Fibroblast of villous mesenchyme (primary cell): ENCODE measurements at places on chromosomes 5 and 9. TPM values are rescaled to one million over a fixed set of nuclear protein-coding genes. Genes with fewer than 3 reads are reported as not detected.

Gene IPPK
- total RNA-seq = 10.4 and 10.6 TPM in 2 replicates

- peak; percentile 60 for DNase-seq
Measured at GRCh38 chr5:109329333-109330237, 80.2 kb downstream of the PJA2 start.

GRCh38 chr9:87107072-87107471, 159.8 kb upstream of the GAS1 start:
- no peak for DNase-seq

DNA sequence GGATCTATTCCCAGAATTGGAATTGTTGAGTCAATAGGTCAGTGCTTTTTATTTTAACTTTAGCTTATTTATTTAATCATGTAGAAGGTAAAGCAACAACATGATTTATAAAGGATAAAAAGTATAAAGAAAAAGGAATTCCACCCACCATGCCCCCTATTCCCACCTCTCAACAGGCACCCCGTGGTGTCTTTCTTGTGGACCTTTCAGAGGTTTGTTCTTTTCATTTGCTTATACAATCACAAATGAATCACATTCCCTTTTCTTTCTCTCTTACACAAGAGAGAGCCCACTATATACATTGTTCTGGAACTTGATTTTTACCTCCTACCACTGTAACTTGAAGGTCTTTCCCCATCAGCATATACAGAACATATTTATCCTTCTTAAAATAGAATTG, 37.2 kb upstream of the SMIM32 start:
- no peak for DNase-seq

GRCh38 chr9:107794259-107794658, 304.7 kb upstream of the KLF4 start:
- DNase-seq = peak; percentile 58

GRCh38 chr9:14063756-14064155, 250.2 kb downstream of the NFIB start:
- DNase-seq = no peak

- peak; percentile 82 for DNase-seq
Measured at GRCh38 chr9:91423785-91424402, at the start of gene NFIL3. TSS of gene NFIL3 (minus strand) at chr9:91423832. CDS start at chr9:91410734, 13,098 bp downstream.

- no peak for DNase-seq
Measured at GRCh38 chr5:170362102-170362501, 27.1 kb downstream of the KCNMB1 start.

Gene PCDHA4
- 0.32 and 0.43 TPM in 2 replicates for total RNA-seq

DNA sequence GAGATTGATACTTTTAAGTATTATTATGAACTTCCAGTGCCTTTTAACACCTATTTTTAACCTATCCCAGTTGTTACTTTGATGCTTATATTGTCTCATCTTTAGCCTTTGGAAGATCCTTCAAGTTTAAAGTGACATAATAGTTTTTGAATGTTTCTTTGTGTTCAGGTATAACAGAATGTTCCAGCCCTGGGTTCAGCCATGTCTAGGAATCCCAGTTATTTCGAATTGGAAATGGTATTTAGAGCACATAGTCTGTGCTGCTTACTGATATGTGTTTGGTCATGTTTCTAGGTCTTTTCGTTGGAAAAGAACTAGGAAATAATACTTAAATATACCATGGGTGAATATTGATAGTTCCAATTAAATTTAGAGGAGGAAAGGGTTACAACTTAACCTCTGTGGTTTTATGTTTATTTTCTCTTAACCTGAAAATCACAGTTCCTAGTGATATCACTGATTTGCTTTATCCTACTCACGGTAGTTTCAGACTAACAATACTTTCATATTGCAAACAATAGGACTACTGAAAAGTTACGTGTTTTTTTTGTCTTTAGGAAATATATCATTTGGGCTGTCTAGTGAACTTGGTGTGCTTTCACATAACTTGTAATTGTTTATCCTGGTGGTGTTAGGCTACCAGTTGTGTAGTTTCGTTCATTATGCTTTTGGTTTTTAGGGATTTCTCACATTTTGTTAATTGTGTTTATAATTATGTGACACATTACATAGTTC, 37.8 kb downstream of the UHRF2 start:
- no peak for DNase-seq

- DNase-seq = no peak
Measured at GRCh38 chr5:177183766-177184360, 50.3 kb downstream of the NSD1 start.

DNA sequence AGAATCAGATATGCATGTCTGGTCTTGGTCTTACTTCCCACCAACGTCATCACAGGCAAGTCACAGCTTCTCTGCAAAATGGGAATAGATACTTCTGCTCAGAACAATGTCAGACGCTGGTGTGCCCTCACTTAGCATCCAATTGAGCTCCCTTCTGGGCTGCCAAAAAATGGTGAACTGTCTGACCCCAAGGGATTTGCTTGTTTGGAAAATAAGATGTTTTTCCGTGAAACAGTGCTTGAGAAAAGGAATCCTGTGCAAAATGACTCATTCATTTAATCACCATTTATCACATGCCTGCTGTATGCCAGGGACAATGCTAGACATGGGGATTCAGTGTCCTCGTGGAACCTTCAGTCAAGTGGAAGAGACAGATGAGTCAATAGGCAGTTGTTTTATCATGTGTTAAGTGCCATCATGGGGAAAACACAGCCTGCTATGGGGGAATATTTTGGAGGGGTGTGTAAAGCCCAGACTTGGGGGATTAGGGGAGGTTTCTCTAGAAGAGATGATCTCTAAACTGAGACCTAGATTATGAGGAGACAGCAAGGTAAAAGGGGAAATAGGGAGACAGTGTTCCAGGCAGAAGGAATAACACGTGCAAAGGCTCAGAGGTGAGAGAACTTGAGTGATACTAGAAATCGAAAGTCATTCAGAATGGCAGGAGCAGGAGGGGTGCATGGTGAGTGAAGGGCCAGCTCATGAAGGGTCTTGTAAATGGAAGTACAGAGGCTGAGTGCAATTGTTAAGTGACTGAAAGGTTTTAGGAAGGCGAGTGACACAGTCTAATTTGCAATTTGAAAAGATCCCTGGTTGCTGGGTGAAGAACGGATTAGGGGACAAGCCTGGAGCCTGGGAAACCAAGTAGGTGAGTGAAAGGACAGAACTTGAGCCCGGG, 3.9 kb downstream of the NIPAL4 start:
- peak; percentile 68 for DNase-seq

- no peak for DNase-seq
Measured at GRCh38 chr5:78830528-78831046, 154.5 kb downstream of the ARSB start.

Gene GABRA1
- total RNA-seq = not detected in 2 replicates

- DNase-seq = no peak
Measured at GRCh38 chr9:108058135-108058814, 568.7 kb upstream of the KLF4 start.

- DNase-seq = no peak
Measured at GRCh38 chr9:15618540-15619331, 65.9 kb downstream of the CCDC171 start.

DNA sequence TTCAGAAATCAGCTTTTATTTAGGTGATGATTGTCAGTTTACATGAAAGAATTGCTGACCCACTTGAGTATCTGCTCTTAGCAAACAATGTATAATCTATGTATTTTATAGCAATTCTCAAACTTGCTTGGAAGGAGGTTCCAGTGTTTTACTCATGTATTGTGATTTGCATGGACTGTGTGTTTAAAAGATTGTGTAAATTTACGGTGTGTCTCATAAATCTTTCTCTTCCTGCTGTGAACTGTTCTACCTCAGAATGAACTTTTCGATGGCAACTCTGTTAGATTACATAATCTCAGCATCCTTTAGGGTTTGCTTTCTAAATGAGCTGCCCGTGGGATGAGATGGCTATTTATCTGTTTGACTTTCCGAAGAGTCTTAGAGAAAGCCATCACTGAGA, 122.5 kb downstream of the MEF2C start:
- no peak for DNase-seq

DNA sequence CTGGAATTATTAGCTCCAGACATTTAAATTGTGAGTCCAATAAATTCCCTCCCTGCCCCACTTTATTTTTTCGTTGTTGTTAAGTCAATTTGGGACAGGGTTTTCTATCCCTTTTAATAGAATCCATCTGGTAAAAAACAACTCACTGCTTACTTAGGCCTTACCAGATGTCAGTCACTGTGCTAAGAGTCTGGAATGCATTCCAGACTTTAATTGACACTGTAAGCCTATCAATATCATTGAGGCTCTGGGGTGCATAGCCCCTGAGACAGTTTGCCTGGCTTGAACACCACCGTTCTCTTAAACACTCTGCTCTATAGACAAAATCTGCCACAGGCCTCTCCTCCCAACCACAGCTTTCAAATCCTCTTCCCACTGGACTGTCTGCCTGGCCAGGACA, 175.9 kb downstream of the NSG2 start:
- no peak for DNase-seq

Gene WHRN
- total RNA-seq = 1.3 and 1.6 TPM in 2 replicates

DNA sequence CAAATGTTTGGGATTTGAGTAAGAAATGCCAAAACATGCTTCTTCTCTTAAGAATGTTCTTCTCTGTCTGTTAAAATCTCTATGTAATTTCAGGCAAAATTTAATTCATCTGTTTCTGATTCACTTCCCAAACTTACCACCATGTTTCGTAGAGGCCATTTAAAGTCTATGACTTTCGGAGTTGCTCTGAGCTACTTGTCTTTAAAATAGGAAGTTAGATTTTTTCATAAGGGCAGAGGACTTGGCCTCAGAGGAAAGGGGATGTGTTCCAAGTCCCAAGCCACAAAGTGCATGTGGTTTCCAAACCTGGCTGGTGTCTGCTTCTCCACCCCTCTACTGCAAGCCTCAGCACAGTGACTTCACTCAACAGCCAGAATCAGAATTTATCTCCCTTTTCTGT, 111.3 kb upstream of the ADRA1B start:
- no peak for DNase-seq

DNA sequence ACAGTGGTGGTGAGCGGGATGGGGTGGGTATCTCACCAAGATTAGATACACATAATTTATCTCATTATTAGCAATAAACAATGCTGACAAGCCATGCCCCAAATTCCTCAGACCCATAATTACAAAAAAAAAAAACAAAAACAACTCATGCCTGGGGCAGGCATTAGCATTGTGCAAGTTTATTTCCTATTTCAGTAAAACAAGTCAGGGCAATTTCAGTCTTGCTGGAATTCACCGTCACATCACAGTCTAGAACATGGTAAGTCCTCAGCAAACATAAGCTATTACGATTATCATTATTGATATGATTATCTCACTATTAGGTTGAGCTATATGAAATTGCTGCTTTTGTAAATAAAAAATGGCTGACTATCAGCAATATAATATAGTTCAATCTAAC, 57.5 kb upstream of the GNAQ start:
- DNase-seq = no peak

GRCh38 chr9:77554586-77555105, 93.5 kb downstream of the GNA14 start:
- peak; percentile 32 for DNase-seq

GRCh38 chr5:1010641-1011046, 2.0 kb downstream of the NKD2 start:
- no peak for DNase-seq

DNA sequence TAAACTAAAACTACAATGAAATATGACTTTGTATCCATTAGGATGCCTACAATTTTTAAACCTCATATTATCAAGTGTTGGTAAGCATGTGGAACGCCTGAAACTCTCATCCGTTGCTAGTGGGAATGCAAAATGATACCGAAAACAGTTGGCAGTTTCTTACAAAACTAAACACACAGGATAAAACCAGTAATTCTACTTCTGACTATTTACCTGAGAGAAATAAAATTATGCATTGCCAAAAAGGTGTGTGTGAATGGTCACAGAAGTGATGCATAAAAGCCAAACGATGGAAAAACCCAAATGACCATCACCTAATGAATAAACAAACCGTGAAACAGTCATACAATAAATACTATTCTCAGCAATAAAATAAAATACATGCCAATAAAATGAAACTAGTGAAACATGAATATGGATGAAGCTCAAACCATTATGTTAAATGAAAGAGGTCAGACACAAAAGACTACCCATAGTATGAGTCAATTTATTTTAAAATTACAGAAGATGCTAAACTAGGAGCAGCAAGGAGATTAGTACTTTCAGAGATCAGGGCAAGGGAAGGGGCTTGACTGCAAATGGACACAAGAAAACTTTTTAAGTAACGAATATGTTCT, 13.4 kb downstream of the AUH start:
- DNase-seq = no peak

DNA sequence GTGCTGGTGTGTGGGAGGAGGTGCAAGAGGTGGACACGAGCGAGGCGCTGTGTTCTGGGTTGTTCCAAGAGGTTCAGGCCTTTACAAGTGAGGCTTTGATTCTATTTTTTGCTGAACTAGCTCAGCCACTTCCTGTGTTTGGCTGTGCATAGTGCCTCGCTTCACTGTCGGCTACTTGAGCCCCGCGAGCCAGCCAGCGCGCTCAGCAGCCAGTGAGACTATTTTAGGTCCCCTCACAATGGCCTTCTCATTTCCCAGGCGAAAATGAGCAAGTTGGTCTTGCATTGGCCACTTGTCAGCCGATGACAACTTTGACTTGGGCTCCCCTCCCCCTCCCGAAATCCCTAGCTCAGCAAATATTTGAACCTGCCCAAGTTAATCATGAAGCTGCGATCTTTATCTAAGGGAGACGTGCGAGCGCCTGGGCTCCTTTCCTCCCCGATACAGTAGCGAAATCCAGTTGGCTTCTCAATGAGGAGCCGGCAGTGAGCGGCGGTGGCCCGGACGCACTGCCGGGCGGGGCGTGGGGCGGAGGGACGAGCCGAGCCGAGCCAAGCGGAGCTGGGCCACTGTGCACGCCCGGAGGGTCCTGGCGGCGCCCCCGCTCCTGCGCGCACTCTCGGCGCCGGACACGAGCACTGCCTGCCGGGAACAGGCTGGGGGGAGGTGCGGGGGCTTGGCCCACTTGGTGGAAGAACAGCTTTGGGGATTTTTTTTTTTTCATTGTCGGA, 72.6 kb downstream of the PIK3R1 start:
- peak; percentile 61 for DNase-seq

DNA sequence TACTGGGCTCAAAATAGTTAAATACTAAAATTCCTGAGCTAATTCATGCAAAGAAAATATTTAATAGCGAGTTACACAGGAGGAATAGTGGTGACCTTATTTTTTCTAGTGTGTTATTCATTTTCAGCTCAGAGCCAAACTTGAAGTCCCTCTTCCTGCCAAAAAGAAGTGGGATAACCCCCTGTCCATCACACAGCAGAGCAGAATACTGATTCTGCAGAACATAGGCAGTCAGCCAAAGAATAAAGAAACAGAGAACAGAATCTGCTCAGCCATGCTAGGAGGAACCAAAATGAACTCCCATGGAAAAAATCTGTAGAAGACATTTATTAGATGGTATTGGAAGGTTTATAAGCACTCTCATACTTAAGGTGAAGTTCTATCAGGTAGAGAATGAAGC, 49.4 kb upstream of the GRIN3A start:
- no peak for DNase-seq

Gene TNFSF15
- 4.5 and 5.6 TPM in 2 replicates for total RNA-seq
